B cell (primary cell): ENCODE measurements at places on chromosomes 1 and 21. TPM values are rescaled to one million over a fixed set of nuclear protein-coding genes. Genes with fewer than 3 reads are reported as not detected.

DNA sequence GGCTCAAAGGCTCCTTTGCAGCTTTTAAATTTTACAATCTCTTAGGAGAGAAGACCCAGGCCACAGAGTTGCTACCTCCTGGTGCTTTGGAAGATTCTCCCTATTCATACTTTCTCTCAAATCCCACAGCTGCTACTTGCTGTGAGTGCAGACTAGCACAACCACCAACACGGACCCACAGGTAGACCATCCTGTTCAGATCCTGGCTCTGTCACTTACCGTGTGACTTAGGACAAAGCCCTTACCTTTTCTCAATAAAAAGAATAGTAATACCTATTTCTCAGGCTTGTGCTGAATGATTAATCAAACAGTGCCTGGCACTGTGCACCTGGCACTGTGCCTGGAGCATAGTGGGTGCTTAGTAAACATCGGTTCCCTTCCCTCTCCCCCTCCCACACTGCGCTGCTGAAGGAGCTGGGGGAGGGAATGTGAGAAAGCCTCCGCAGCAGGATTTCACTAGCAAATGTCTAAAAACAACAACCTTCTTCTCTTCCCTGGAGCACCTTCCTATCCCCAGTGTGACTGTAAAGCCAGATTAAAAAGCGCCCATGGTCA, 81.7 kb downstream of the PGM1 start:
- no peak for DNase-seq

DNA sequence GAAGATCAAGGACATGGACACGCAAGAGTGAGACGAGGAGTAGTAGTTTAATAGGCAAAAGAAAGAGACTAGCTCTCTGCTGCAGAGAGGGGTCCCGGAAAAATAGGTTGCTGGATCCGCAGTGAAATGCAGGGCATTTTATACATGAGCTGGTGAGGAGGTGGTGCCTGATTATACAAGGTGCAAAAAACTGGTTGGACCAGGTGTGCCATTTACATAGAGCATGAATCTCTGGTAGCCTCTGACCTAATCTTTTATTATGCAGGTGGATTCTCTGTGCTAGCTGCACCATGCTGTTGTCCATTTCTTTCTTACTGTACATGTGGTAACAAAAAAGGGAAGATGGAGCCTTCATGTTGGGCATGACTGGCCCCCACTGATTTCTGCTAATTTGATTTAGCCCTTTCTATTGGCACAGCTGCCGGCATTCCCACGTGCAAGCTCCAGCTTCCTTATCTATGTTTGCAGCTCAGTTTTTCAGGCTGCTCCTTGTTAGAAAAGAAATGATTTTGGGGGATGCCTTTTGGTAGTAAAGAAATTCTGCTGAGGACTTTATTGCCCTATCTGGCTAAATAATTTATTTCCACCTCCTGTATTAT, 548.1 kb downstream of the BRINP3 start:
- DNase-seq: no peak

DNA sequence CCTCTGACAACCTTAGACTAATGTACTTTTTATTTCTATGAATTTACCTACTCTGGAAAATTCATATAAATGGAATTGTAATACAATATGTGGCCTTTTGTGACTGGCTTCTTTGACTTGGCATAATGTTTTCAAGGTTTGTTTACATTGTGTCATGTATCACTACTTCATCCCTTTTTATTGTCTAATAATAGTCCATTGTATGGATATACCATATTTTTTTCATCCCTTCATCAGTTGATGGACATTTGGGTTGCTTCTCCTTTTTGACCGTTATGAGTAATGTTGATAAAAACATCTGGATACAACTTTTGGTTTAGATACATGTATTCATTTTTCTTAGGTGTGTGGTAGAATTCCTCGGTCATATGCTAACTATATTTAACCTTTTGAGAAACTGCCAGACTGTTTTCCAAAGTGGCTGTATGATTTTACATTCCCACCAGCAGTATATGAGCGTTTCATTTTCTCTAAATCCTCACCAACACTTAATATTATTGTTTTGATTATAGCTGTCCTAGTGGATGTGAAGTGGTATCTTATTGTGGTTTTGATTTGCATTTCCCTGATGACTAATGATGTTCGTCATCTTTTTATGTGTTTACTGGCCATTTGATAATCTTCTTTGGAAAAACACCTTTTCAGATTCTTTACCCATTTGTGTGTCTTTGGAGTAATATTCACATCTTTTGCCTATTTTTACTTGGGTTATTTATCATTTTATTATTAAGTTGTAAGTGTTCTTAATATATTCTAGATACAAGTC, 3.5 kb downstream of the RO60 start:
- no peak for DNase-seq

DNA sequence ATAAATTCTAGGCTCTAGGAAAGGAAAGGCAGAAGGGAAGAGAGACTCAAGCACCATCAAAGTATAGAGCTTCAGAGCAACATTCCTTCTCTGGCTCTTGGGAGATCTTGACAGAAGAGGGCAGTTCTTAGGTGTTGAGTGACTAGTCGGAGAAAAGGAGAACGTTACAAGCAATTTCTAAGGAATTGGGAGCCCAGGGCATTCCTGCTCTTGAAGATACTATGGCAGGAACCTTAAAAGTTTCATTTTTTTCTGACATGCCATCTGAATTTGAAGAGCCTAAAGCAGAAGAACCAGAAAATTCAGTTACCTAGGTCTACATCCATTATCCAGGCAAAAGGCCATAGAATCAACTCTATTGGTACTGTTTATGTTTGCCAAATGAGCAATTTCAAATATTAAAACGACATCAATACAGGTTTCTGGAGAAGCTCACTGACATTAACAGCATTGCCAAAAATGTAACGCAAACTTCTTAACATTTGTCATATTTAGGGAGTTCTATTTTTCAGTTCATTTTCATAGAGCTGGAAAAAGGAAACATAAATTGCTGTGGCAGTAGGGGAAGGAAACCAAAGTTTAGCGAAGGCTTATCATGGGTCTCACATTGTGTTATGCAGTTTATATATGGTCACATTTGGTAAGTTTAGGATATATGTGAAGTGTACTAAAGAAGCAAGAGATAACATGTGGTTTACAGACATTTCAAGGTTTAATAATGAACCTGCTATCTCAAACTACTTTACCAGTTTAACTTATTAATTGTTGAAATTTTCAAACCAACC, 210.1 kb upstream of the NRIP1 start:
- no peak for DNase-seq

DNA sequence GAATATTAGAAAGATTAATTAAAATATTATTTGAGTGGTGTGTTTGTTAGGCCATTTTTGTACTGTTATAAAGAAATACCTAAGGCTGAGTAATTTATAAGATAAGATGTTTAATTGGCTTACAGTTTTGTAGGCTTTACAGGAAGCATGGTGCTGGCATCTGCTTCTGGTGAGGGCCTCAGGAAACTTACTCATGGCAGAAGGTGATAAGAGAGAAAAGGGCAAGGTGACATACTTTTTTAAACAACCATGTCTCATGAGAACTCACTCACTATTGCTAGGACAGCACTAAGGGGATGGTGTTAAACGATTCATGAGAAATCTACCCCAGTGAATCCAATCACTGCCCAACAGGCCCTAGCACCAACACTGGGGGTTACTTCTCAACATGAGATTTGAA, 56.7 kb upstream of the RGS21 start:
- no peak for DNase-seq

DNA sequence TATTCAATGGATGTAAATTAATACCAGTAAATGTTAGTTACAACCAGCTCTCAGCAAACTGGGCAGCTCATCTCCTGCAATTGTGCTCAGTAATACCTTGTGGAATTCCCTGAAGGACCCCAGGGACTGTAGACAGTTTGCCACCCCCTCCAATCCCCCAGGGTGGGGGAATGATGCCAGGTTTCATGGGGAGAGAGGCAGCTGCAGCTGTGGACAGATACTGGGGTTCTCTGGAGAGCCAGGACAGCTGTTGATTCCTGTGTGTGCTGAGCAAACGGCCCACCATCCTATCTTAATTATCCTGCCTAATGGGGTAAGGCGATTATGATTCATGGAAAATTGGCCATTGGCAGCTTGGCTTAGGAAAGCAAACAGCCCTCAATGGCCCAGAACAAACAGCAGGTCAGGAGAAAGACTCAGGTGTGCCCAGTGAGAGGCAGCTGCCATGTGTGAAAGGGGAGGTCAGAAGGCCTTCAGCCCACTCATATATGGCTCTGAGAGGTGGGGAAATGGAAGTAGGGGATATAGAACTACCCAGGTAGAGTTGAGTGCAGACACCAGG, 148.9 kb upstream of the CTTNBP2NL start:
- DNase-seq: no peak

GRCh38 chr1:172383536-172383935, 36.9 kb upstream of the C1orf105 start:
- no peak for DNase-seq

- no peak for DNase-seq
Measured at GRCh38 chr1:10513199-10513598, 38.4 kb downstream of the PEX14 start.

DNA sequence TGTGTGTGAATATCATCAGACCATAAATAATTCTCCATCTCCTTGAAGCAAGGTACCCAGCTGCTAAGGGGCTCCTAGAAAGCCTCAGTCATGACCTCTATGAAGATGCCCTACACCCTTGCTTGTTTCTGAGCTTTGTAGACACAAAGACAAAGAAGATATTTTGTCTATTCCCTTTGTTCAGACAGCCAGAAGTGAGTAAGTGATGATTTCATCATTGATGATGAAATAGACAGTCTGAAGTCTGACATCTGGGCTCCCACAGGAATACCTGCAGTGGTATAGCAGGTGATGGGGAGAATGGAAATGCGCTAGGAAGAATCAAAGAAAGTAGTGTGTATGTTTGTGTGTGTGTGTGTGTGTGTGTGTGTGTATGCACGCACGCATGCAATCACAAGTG, 82.2 kb upstream of the DPT start:
- no peak for DNase-seq

SEMA4A gene
- 6.4 and 9.2 TPM in 2 replicates for total RNA-seq

TNFSF4 gene
- 1.5 and 2.2 TPM in 2 replicates for total RNA-seq
